ENCODE measurements at places on chromosomes 6 and 20. TPM values are rescaled to one million over a fixed set of nuclear protein-coding genes. Genes with fewer than 3 reads are reported as not detected.
A peak's percentile ranks its signal among the peaks of the same experiment; 100 is the strongest.

DNA sequence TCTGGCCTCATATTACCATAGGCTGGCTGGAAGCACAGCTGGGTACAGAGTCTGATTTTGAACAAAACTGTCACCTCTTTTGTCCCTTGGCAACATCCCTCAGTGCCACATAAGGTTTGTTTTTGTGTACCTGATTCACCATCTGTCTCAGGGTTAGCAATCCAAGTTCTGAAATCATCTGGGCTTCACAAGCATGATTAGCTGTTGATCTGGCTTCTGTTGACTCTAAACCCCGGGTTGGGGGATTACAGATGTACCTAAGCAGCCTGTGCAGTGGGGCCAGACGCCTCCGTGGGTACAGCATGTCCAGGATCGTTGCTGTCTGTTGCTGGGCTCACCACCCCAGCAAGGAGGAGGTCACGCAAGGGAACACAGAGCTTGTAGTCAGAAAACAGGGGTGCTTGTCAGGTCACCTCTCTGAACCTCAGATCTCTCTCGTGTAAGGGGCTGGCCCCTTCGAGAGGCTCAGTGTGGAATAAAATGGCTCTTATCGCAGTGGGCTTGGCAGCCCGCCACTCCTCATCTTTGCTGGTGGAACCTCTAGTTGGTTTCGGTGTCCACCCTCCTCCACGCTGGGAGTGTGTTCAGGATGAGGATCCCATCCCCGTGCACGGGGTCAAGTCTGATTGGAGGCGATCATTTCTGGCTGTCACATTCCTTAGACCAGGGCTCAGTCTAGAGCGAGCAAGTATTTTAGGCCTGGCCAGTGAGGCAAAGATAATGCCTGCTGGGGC, 39.2 kb upstream of the ZNF831 start:
- no peak for DNase-seq

DNA sequence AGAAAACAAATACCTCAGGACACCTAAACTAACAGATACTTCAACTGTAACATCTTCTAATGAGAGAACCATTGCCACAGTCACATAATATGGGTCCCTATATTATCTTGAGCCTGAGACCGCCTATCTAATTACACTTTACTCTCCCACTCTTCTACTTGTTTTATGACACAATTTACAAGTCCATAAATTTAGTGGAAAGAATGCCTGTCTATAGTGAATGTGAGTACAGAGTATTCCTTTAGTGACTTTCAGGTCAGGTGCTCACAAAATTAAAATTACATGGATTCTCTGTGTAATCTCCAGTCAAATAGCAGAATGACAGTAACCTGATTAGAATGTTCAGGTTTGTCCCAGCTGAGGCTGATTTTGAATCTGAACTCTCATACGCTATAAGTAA, 624.1 kb downstream of the PKHD1 start:
- DNase-seq = no peak

DNA sequence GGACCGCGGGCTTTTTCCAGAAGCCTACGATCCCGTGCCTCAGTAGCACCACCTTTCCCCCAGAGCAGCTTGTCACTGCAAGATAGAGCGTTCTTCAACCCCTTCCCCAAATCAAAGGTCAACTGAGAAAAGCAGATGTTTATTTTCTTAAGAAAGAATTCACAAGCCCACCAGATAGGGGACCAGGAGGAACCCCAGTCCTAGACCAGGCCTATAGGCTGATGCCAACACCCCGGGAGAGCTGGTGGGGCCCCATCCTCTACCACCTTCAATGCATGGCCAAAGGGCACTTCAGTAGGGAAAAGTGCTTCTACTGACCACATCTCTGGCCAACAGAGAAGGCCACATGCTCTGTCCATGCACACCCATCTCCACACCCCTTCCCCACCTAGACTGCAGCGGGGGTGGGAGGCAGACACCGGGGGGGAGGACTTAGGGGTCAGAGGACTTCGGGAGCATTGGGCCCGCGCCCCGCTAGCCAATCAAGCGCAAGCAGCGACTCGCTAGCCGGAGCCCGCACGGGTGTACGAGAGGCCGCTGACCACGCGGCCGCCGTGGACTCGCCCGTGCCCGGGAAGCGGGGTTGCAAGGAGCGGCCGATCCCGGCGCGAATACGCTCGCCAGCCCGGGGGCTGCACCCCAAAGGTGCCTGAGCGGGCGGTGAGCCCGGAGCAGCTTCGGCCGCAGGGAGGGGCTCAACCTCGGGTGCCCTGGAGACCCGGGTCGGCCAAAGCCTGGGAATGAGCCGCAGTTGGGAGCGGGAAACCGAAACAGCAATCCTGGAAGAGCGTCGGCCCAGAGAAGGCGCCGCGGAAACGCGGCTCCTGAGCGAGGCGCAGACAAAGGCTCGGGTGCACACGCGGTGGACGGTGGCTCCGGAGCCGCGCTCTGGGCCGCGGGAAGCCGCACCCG, 2.8 kb downstream of the PDE10A start:
- DNase-seq = peak; percentile 63

Gene XKR7
- polyA plus RNA-seq = 0.02 TPM

Gene RSPH4A
- 0.30 TPM for polyA plus RNA-seq

Measured in SK-N-SH (cell line).